ENCODE measurements at places on chromosomes 13 and 19.

DNA sequence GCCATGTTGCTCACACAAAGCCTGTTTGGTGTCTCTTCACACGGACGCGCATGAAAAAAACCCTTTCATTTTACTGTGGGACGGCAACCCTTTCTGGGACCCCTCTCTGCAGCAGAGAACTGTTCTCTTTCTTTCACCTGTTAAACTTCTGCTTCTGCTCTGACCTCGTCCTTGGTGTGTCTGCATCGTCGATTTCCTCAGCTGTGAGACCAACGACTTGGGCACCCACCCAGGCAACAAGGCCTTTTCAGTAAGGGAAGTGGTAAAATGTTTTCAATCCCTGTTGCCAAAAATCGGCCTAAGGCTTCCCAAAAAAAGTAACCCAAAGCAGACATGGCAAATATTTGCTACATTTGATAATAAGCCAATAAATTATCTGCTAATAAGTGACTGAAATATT lies 515.3 kb downstream of the IRS2 start:
- no peak for DNase-seq

- DNase-seq = no peak
Measured at GRCh38 chr13:33867472-33867871, 49.5 kb downstream of the RFC3 start.

GRCh38 chr13:37340901-37341670 lies 235.6 kb upstream of the CSNK1A1L start:
- no peak for DNase-seq

DNA sequence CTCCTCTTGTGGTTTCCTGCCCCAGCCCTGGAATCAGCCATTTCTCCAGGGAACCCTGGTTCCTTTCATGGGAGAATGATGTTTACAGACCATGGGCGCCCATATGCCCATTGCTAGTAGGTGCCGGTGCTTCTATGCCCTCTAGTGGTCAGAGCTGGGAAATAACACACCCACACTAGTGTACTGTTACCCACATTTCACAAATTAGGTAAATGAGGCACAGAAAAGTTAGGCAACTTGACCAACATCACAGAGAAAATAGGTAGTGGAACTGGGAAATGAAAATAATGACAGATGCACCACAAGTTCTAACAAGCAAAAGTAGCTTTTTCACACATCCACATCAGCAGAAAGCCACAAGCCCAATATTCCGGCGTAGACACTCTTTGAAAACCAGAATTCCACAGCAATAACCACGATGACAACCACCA lies 1.3 kb upstream of the CEACAM3 start:
- peak; percentile 57 for DNase-seq

- no peak for DNase-seq
Measured at GRCh38 chr19:8731428-8732169, 10.2 kb downstream of the OR2Z1 start.

DNA sequence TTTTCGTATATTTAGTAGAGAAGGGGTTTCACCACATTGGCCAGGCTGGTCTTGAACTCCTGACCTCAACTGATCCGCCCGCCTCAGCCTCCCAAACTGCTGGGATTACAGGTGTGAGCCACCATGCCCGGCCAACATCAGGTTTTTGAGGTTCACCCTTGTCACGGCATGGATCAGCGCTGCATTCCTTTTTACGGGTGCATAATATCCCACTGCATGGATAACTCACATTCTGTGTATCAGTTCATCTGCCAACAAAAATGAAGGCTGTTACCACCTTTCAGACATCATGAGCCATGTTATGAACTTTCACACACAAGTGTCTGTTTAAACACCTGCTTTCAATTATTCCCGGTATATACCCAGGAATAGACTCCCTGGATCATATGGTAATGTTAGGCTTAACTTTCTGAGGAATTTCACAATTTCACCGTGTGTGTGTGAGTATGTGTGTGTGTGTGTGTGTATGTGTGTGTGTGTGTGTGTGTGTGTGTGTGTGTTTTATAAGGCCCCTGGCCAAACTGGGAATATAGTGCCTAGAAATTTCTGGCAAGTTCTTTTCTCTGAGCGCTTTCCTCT lies 52.2 kb downstream of the AP1M1 start:
- DNase-seq = no peak

DNA sequence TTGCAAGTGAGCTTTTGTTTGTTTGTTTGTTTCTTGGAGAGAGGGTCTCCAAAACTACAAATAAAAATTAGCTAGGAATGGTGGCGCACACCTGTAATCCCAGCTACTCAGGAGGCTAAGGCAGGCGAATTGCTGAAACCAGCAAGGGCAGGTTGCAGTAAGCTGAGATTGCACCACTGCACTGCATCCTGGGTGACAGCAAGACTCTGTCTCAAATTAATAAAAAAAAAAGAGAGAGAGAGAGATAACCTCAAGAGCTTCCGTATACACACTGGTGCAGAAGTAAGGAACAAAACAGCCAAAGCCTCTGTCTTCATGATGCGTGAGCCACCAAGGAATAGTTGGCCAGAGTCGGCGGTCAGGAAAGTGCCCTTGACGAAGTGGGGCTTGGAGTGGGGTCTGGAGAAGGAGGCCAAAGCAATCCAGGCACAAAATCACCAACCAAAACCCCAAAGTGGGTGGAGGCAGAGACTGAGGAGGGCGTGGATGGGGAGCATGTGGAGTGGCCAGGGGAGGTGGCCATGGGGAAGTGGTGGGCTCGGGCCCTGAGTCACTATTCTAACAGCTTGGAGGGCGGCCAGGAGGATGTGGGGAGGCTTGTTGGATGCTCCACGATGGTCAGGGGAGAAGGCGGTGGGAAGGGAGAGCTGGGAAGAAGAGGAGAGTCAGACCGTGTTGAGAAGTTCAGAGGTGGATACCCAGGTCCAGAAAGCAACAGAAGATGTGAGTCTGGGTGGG lies 21.2 kb upstream of the TOMM40 start:
- DNase-seq = no peak

GRCh38 chr13:30052120-30052519 lies 201.7 kb upstream of the UBL3 start:
- DNase-seq = no peak

GRCh38 chr13:22176968-22177520 lies 506.2 kb downstream of the FGF9 start:
- DNase-seq = no peak

DNA sequence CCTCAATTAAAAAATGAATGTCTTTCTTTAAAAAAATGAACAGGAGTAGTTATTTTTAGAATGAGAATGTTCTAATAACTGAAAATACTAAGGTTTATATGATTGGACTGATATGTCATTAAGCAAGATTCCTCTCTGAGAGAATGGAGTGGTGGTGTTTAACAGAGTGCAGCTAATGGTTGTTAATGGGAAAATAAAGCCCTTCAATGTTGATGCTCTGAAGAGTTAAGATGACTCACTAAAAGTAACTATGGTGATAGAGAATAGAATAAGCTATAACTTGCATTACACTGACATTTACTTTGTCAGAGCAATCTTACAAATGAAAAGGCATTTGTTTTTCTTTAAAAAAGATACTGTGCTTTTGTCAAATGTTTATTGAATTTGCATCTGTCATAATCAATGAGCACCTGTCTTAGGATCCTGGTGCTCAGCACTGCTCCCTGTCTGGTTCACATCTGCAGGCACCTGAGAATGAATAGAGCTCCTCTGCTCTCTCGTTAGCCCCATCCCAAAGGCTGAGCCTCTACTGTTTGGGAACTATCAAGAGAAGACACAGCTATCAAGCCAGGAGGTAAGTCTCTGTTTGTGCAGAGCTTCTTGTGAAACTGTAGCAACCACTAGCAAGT lies 15.1 kb downstream of the PABPC3 start:
- DNase-seq = no peak

DNA sequence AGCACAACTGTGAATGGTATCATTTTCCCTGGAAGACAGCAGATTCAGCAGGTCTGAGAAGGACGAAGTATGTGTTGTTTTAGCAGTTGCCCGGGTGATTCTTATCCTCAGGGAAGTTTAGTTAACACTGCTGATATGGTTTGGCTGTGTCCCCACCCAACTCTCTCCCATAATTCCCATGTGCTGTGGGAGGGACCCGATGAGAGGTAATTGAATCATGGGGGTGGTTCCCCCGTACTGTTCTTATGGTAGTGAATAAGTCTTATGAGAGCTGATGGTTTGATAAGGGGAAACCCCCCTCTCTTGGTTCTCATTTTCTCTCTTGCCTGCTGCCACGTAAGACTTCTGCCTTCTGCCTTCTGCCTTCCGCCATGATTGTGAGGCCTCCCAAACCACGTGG lies 81.0 kb upstream of the UBAC2 start:
- DNase-seq = no peak

- DNase-seq = no peak
Measured at GRCh38 chr13:109773276-109773675, 13.1 kb downstream of the IRS2 start.

DNA sequence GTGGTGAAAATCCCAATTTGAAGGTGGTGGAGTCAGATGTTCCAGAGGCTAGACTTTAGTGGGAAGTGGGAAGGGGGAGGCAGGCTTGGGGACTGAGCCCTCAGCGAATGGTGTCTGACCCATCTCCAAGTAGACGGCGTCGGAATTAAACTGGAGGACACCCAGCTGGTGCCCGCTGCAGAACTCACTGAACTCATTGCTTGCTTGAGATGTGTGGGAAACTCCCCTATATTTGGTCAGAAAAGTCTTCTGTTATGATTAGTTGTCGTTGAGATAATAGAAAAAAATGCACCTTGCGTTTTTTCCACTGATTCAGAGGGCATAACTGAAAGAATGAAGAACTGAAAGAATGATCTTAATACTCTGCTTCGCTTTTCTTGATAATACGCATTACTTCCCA lies 871 bp upstream of the ZNF583 start:
- no peak for DNase-seq

DNA sequence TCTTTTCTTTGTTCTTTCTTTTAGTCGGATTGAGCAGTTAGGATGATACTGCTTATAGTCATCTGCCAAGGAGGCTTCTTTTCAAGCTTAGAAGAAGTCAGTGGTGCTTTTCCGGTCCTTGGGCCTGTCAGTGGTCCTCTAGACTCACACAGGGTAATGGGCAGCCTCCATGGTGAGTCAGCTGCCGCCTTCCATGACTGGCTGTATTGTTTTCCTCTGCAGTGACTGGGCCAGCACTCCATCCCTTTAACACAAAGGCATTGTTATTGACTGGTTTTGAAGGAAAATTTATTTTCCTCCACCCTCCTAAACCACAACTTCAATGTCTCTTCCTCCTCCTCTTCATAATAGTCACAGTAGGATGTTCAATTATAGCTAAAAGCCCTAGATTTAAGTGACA lies 47.1 kb upstream of the CNMD start:
- DNase-seq = no peak

DNA sequence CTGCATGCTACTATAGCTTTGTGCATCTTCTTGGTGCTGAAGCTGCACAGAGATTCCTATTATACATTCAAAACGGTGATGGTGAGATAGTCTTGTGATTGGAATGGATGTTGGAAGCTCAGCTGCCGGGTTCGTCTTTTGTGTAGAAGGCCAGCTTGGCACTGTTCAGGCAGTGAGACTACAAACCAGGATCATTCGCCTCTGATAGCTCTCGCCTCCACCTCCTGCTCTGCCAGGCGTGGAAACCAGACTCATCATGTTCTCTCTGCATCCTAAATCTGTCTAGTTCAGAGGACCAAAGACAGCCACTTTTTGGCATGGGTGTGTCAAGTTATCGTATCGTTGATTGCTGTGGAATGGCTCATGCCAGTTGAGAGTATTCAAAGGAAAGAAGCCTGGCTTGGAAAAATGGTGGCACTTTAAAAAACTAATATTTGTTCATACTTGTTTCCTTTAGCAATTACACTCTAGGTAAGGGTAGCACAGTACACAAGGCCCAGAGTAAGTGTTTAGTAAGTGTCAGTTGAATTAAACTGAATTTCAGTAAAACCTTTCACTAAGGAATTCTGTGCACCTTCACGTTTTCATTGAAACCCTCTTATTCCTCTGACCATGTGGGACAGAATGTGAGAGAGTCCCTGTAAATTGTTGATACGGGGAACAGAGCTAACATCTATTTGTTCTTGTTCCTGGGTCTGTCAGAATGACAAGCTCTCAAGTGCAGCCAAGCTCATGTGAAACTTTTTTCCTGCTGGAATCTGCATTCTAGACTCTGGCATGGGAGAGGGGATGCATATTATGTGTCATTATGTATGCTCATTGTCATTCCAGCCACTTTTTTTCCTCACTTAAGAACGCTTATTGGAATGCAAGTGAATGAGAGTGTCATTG lies 69.8 kb downstream of the DPY19L3 start:
- DNase-seq = no peak

DNA sequence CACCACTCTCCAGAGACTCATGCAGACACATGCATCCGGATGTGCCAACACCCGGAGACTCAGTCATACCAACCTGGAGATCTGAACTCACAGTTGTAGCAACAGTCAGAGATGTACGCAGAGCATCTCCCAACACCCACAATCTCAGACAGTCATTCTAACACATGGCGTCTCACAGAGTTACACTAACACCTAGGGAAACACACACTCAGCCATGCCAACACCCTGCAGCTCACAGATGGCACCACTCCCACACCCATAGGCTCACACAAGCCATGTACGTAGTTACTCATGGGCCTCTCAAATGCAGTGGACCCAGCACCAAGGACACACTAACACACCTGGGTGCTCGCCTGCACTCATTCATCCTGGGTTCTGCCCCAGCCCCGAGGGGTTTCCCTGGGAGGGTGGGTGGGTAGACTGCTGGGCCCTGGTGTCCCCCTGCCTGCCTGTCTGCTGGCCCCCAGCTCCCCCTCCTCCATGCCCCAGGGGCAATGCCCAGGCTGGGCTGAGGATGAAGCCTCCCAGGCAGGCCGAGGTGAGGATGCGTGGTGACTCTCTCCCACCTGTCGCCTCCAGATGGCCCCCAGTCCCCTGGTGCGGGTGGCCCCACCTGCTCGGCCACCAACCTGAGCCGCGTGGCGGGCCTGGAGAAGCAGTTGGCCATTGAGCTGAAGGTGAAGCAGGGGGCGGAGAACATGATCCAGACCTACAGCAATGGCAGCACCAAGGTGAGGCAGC lies 10.0 kb downstream of the PKN1 start:
- no peak for DNase-seq

- DNase-seq = no peak
Measured at GRCh38 chr19:56491399-56491798, 14.3 kb upstream of the ZNF667 start.

Measured in stimulated activated CD4-positive, alpha-beta T cell treated with anti-CD3 and anti-CD28 coated beads, Interleukin-2, amount 100 ng/mL, for 4 hours (primary cell).